ENCODE measurements at places on chromosomes 7 and 10. TPM values are rescaled to one million over a fixed set of nuclear protein-coding genes. Genes with fewer than 3 reads are reported as not detected.

The ZPBP gene
- not detected for total RNA-seq

The NYAP1 gene
- total RNA-seq = 0.63 TPM

The LDB3 gene
- 1.1 TPM for total RNA-seq

The PRKG1 gene
- total RNA-seq = not detected

The MRLN gene
- total RNA-seq = not detected

GRCh38 chr7:20075992-20076820 lies 141.0 kb downstream of the MACC1 start:
- DNase-seq = no peak
- H3K4me1 ChIP-seq = no peaks in the 10 kb centered on the region
- H3K36me3 ChIP-seq = no peaks in the 10 kb centered on the region
- no peak overlapping the region for H3K4me3 ChIP-seq

DNA sequence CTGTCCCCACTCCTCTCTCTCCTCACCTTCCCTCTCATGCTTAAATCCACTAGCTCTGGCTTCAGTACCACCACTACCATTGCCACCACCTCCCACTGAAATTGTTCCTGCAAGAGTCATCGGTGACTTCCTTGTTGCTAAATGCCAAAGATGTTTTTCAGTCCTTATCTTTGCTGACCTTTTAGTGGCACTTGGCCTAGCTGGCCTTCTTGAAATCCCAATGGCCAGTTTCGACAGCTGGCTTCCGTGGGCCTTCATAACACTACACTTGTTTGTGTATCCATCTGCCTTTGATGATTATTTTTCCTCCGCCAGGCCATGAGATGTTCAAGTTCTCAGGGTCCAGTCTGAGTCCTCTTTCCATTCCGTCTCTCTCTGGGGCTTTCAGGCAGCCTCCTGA lies 118.2 kb upstream of the NANOS1 start:
- no peak overlapping the region for H3K4me3 ChIP-seq
- H3K27me3 ChIP-seq = no peaks in the 10 kb centered on the region
- peaks cover 13% of the 10 kb centered on the region for H3K4me1 ChIP-seq
- no peak overlapping the region for H3K27ac ChIP-seq

The NUTM2B gene
- total RNA-seq = 0.03 TPM

- no peak overlapping the region for H3K4me3 ChIP-seq
- H3K27me3 ChIP-seq = no peaks in the 10 kb centered on the region
- no peaks in the 10 kb centered on the region for H3K36me3 ChIP-seq
- H3K4me1 ChIP-seq = peaks cover 32% of the 10 kb centered on the region
- H3K27ac ChIP-seq = no peak overlapping the region
These were observed 186.6 kb upstream of the PRSS1 start for GRCh38 chr7:142562688-142563087.

DNA sequence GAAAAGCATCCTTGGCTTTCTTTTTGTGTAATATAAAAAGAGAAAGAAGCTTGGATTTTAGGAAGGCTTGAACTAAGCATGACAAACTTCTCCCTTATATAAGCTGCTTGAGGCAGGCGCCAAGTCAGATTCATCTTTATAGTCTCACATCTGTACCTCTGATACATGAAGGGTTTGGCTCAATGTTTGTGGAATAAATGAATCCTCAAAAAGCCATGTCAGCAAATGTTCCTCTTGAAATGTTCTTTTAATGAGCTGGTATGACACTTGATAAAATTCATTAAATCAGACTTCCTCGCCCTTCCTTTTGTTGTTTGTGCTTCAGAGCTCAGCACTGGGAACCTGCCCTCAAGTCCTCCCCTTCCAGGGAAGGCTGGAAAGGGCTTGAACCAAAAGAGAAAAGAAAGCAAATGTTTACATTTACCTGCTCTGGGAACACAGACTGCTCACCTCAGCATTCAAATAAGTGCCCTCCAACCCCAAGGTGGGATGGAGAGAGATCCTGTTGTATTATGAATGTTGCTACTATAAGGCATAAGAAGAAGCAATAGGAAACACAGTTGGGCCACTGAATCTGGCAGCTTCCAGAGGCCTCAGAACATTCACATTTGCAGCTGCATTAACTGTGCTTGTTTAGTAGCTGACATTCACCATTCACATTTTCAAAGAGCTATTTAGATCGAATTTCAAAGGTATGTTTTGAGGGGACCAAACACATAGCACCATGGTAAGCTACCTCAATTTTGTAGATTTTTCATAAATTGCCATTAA lies 212.6 kb downstream of the CACNA2D1 start:
- no peak for DNase-seq
- no peaks in the 10 kb centered on the region for H3K36me3 ChIP-seq
- H3K4me3 ChIP-seq = no peak overlapping the region
- no peak overlapping the region for H3K27ac ChIP-seq
- H3K27me3 ChIP-seq = no peaks in the 10 kb centered on the region

DNA sequence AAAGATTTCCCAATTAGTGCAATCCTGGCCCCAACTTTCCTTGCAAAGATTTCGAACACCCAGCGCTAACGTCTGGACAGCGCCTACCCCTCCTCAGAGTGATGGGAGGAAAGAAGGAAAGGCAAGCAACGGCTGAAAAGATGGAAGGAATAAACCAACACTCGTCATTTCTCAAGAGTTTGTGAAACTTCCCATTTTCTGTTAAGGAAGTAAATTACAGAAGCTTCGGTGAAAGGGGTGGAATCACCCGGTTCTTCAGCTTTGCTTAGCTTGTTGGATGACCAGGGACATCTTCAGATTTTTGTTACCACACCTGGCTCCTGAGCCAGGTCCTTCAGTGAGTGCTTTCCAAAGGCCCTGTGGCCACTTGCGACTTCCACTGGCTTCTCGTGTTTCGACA lies 313.1 kb downstream of the SKIDA1 start:
- H3K4me3 ChIP-seq = no peak overlapping the region
- no peak overlapping the region for H3K27ac ChIP-seq
- no peaks in the 10 kb centered on the region for H3K27me3 ChIP-seq
- no peaks in the 10 kb centered on the region for H3K4me1 ChIP-seq
- DNase-seq = no peak

- no peaks in the 10 kb centered on the region for H3K27me3 ChIP-seq
- peak; percentile 46 for DNase-seq
These were observed 66.7 kb downstream of the EMX2 start for GRCh38 chr10:117609095-117609795.

The FAM180A gene
- total RNA-seq = not detected

The TSPAN12 gene
- total RNA-seq = 1.8 TPM

The CC2D2B gene
- not detected for total RNA-seq

- H3K36me3 ChIP-seq = no peaks in the 10 kb centered on the region
- no peak overlapping the region for H3K4me3 ChIP-seq
- H3K27me3 ChIP-seq = 0 out of 2 replicates have a peak, but pooled peaks cover 4% of the 10 kb centered on the region
- no peak for DNase-seq
- H3K4me1 ChIP-seq = no peaks in the 10 kb centered on the region
- no peak overlapping the region for H3K27ac ChIP-seq
These were observed 287.2 kb upstream of the RNF32 start for GRCh38 chr7:156353352-156353751.

The NACAD gene
- total RNA-seq = 1.5 TPM

The OLAH gene
- 2.1 TPM for total RNA-seq

The ADIRF gene
- not detected for total RNA-seq

The PPIA gene
- 5,683 TPM for total RNA-seq

- no peak overlapping the region for H3K4me3 ChIP-seq
- no peaks in the 10 kb centered on the region for H3K4me1 ChIP-seq
- no peak for DNase-seq
- no peak overlapping the region for H3K27ac ChIP-seq
- no peaks in the 10 kb centered on the region for H3K36me3 ChIP-seq
These were observed 964.1 kb downstream of the GRID1 start for GRCh38 chr10:85402541-85402940.

The PSMA2 gene
- total RNA-seq = 258 TPM

GRCh38 chr10:97069576-97070362 lies 116.0 kb downstream of the SLIT1 start:
- DNase-seq = no peak
- no peak overlapping the region for H3K4me3 ChIP-seq
- peaks cover 16% of the 10 kb centered on the region for H3K27me3 ChIP-seq
- no peaks in the 10 kb centered on the region for H3K36me3 ChIP-seq

GRCh38 chr10:60894786-60895185 lies 49.2 kb downstream of the RHOBTB1 start:
- H3K27ac ChIP-seq = no peak overlapping the region
- peaks cover 45% of the 10 kb centered on the region for H3K4me1 ChIP-seq
- no peaks in the 10 kb centered on the region for H3K36me3 ChIP-seq
- no peak overlapping the region for H3K4me3 ChIP-seq
- no peaks in the 10 kb centered on the region for H3K27me3 ChIP-seq
- DNase-seq = no peak

The TMEM236 gene
- not detected for total RNA-seq

DNA sequence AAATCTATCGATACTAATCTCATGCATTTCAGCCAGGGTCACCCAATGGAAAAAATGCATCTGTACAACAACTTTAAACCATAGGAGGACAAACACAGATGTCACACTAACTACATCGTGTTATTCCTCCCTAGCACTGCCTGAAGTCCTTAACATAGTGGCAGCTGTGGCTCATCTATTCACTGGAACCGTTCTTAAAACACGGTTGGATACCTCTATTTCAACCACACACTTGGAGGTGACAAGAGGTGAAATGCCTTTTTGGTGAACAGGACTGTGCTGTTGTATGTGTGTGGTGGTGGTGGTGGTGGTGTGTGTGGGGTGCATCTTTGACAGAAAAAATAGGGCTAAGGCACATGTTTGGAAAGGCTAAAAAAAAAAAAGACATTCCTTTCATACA lies 93.1 kb downstream of the NRP1 start:
- H3K4me1 ChIP-seq = peaks cover 78% of the 10 kb centered on the region
- peak overlapping the region; percentile 68 for H3K27ac ChIP-seq
- H3K36me3 ChIP-seq = peaks cover 38% of the 10 kb centered on the region
- peak; percentile 49 for DNase-seq
- no peak overlapping the region for H3K4me3 ChIP-seq

- no peak overlapping the region for H3K4me3 ChIP-seq
- no peaks in the 10 kb centered on the region for H3K36me3 ChIP-seq
- no peaks in the 10 kb centered on the region for H3K27me3 ChIP-seq
- no peak overlapping the region for H3K27ac ChIP-seq
- DNase-seq = no peak
- H3K4me1 ChIP-seq = no peaks in the 10 kb centered on the region
These were observed 504.1 kb upstream of the ANKRD30A start for GRCh38 chr10:36621346-36621745.

All from SJSA1 (cell line).